ENCODE measurements at places on chromosomes 4 and X.

GRCh38 chrX:9171841-9172463, 138.0 kb upstream of the FAM9B start:
- no peak for DNase-seq

DNA sequence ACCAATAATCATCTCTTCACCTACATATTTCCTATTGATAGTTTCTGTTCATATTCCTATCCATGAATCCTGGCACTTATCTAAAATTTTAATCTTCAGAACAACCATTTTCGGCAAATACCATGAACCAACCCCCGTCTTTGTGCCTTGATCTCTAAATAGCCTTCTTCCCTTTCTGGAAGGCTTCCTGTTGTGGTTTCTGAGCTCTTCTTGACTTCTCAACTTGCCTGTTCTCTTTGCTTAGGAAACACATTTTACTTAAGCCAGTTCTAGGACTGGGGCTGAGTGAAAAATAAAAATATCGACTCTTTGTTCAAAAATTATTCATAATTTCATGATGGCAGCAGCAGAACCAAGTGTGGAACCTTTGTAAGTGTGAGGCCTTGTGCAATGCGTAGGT, 882.4 kb downstream of the C4orf33 start:
- DNase-seq = no peak

GRCh38 chr4:39320381-39321115, 45.6 kb downstream of the RFC1 start:
- DNase-seq = no peak

GRCh38 chrX:108070891-108071290, 20.5 kb downstream of the PSMD10 start:
- no peak for DNase-seq

DNA sequence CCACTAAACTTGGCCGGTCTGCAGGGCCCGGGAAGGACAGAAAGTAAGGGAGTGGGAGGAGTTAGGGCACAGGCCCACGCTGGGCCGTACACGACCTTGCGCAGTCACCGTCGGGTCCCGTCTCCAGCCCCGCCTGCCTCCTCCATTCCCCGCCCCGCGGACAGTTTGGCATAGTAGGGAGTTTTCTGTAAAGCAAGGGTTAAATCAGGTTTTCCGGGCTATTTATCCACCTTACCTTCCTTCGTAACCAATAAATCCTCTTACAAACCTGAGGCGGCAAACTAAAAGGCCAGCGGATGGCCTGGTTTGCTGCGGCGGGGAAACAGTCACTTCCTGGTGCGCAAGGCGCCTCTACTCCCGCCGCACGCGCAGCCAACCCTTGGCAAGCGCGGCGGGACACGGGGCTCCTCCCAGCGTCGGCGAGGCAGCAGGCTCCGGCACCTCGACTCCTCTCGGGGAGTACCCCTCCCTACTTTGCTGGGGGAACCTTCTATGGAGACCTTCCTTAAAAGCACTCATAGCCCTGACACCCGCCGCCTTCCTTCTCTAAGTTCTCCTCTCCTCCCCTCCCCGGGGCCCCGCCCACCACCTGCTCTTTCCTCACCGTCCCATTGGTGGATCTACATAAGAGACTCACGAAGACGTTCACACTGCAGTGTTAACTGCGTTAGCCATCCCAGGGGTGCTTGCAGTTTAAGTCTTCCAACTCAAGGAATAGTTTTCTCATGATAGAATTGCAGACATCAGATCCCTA, at the start of gene TRMT2B:
Gene TRMT2B (minus strand): TSS at position 563 of the 754 bp plus-strand sequence. CDS start 9,822 bp downstream, outside the sequence.
- DNase-seq = peak; percentile 73

DNA sequence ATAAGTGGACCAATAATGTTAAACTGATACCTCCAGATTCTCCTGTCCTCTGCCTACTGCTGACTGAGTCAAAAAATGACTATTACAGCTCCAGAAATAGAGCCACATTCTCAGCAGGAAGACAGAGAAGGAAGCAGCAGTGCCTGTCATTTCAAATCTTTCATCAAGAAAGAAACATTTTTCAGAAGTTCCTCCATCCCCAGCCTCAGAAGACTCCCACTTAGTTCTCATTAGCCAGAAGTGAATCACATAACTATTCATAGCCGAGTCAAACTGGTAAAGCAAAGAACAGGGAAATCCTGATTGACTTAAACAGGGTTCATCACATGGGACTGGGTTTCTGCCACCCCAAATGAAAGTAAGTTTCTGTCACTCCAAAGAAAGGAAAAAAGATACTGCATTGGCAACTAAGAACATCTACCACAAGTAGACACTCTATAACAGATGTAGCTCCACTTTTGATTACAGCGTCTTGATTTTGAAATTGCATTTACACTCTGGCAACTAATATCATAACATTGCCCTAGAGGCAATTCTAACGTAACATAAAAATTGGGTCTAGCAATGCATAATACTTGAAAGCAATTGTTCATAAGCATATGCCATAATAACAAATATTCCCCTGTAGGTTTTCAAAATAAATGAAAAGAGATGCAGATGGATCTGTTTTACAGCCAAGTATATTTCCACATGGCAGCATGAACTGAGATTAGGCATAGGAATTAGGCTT, 599.8 kb downstream of the GALNTL6 start:
- DNase-seq = no peak

GRCh38 chrX:40022421-40022820, 75.3 kb downstream of the BCOR start:
- no peak for DNase-seq

GRCh38 chr4:165461159-165461821, 82.5 kb downstream of the CPE start:
- DNase-seq = no peak

DNA sequence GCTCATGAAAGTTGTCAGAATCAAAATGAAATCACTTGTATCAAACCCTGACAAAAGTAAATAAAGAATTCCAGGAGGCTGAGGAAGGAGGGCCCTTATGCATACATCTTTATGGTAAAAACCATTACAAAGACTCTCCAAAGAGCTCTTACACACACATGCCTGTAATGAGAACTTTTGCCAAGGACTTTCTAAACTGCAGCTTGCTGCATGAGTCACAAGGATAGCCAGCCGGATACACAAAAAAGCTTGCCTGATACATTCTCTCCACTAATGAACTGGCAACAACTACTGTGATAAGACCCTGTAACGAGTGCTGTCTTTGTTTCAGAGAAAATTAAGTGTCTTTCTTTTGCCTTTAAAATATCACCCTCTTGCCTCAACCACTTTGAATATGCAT, 618.1 kb downstream of the PPP4R3C start:
- no peak for DNase-seq
